Stimulated activated CD8-positive, alpha-beta memory T cell treated with anti-CD3 and anti-CD28 coated beads, Interleukin-4, amount 100 ng/mL, for 4 hours (primary cell): ENCODE measurements at places on chromosomes 12 and 14.

- no peak for DNase-seq
These were observed 30.6 kb upstream of the ULK1 start for GRCh38 chr12:131863711-131864396.

- no peak for DNase-seq
These were observed 182.1 kb downstream of the C12orf50 start for GRCh38 chr12:87847147-87847546.

GRCh38 chr12:130872179-130873096 lies 572 bp downstream of the RAN start:
- no peak for DNase-seq

GRCh38 chr14:40010961-40011360 lies 578.7 kb upstream of the FBXO33 start:
- no peak for DNase-seq
